ENCODE measurements at places on chromosomes 1 and 21.

- DNase-seq: no peak
These were observed 178.5 kb downstream of the ZC3H11B start for GRCh38 chr1:219434285-219434922.

DNA sequence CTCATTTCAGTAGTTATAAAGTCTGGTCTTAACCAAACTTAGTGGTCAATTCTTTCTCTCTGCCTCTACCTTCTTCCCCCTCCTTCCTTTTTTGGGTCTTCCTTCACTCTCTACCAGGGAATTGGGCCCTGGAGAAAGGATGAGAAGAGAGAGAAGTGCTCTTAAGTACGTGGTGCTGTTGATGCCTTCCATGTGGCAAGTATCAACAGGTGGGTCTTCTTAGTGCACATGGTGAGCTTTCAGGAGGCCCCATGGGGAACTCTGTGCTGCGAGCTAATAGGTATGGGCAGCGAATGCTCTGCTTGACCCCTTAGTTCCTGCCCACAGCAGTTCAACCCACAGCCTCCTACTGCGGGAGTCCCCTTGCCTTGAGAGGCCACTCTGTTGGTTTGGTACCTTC lies 39.4 kb upstream of the LMX1A start:
- no peak for DNase-seq

DNA sequence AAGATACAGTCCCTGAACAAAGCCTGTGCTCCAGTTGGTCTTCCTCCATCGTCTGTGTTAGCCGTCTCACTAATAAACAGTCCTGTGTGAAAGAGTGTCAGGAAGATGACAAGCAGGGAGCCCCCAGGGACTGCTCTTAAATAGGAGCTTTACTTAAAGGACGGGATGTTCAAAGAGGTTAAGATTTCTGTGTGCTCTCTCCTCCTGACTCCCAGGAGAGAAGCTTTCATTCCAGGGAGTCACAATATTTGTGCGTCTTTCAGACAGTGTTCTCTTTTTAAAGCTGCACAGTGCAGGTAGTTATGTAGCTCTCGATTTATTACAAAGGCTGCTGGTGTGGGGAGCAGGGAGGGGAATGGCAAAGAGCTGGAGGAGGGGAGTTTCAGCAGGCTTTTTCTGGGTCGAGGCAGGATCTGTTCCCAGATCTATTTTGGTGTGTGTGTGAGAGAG lies 43.5 kb downstream of the STYXL2 start:
- DNase-seq: no peak

GRCh38 chr1:231312432-231312788 lies 25.2 kb downstream of the EXOC8 start:
- no peak for DNase-seq

DNA sequence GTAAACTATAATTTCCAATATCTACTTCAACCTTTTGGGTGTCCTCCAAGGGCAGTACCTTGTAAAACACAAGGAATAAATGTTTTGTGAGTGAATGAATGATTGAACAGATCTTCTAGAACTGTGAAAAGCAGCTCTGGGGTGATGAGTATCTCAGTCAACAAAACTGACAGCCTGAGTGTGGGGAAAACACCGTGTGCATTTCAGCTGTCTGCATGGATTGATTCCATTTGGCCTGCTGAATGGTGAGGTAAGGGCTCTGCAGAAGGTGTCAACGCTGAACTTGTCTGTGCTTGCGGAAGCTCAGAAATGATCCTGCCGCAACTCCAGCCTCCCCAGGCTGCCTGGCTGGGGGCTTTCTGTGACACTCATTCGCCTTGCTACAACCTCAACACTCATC lies 7.4 kb upstream of the AGMAT start:
- no peak for DNase-seq

DNA sequence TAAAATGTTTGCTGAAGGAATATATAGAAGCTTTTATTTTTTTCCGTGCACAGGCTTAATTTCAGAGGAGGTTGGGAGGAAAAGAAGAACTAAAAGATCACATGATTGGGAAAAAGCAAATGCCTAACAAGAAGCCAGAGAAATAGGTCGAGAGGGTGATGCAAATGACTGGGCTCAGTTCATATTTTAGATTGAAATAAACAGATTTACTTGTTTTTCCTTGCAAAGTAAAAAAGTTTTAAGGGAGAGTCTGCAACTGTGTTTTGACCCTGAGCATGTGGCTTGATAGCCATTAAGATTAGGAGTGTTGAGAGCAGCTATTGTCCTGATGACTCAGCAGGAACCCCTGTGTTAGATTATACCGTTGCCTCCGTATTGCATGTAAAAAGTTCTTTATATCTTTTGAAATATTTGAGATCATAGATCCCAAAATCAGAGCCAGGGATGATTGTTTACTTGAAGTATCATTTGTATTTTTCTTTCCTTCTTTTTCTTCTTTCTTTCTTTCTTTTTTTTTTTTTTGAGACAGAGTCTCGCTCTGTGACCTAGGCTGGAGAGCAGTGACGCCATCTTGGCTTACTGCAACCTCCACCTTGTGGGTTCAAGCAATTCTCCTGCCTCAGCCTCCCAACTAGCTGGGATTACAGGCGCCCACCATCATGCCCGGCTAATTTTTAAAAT lies 20.2 kb downstream of the CLIC4 start:
- DNase-seq: no peak

GRCh38 chr1:238898856-238899255 lies 487.5 kb upstream of the CHRM3 start:
- no peak for DNase-seq

DNA sequence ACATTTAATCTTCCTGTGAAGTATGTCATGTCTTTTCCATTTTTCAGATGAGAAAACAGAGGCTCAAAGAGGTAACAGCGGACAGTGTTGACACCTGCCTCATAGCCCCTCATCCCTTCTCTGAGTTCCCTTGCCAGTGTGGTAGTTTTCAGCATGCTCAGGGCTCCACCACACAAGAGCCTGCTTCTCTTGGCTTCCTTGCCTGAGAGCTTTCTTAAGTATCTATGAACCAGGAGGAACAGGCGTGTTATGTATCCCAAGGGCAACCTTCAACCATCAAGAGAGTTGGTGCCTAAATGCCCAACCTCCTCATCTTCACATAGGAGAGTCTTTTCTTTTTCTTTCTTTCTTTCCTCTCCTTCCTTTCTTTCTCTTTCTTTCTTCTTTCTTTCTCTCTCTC lies 5.9 kb upstream of the PAFAH2 start:
- no peak for DNase-seq

- no peak for DNase-seq
These were observed 631.8 kb downstream of the AJAP1 start for GRCh38 chr1:5286244-5286643.

- DNase-seq: no peak
These were observed 10.8 kb upstream of the FYB2 start for GRCh38 chr1:56830052-56830451.

DNA sequence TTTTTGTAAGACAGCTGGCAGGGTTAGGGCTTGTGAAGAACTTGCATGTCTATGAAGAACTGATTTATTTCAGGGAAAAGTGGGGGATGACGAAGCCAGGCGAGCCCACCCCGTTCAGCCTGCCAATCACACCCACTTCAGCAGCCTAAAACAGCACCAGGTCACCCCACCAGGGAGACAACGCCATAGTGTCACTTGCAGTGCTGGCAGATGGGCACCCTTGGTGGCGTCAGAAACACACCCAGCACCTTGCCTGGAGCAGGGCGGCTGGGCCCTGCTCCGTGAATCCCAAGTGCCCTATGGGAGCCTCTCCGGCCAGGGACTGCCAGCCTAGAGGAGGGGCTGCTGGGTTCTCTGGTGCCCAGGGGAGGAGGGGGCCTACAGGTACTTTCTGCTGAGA lies 5.0 kb upstream of the NADK start:
- DNase-seq: no peak

GRCh38 chr1:8809342-8809736 lies 8.1 kb downstream of the RERE start:
- DNase-seq: no peak
